Breast epithelium (tissue), 4 donors: ENCODE measurements at places on chromosomes 1 and 21.

DNA sequence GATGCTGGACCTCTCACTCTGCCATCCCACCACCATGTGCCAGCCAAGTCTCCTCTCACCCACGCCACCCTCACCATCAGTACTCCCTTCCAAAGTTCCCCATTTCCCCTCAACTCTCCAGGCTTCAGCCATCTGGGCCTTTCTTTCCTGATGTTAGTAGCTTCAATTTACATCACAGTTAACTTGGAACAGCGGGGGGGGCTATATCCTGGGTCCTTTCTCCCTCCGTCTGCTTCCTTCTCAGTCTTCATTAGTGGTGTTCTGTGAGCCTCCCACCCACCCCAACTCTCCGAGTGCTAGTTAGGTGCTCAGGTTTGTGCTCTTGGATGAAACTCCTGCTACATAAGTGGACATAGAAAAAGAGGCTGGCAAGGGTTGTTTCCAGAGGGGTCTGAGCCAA lies 31.9 kb downstream of the KCNC4 start:
- H3K27ac ChIP-seq, result no peak overlapping the region
- DNase-seq, result no peak
- no peaks in the 10 kb centered on the region for H3K27me3 ChIP-seq
- no peaks in the 10 kb centered on the region for H3K36me3 ChIP-seq

- peak overlapping the region; percentile 8 for H3K4me3 ChIP-seq
- H3K27me3 ChIP-seq, result no peaks in the 10 kb centered on the region
- peaks cover 5% of the 10 kb centered on the region for H3K4me1 ChIP-seq
- peak overlapping the region; percentile 93 for H3K27ac ChIP-seq
- peak; percentile 77 for DNase-seq
These were observed 130.5 kb downstream of the TOMM20 start for GRCh38 chr1:234997896-234998741.

DNA sequence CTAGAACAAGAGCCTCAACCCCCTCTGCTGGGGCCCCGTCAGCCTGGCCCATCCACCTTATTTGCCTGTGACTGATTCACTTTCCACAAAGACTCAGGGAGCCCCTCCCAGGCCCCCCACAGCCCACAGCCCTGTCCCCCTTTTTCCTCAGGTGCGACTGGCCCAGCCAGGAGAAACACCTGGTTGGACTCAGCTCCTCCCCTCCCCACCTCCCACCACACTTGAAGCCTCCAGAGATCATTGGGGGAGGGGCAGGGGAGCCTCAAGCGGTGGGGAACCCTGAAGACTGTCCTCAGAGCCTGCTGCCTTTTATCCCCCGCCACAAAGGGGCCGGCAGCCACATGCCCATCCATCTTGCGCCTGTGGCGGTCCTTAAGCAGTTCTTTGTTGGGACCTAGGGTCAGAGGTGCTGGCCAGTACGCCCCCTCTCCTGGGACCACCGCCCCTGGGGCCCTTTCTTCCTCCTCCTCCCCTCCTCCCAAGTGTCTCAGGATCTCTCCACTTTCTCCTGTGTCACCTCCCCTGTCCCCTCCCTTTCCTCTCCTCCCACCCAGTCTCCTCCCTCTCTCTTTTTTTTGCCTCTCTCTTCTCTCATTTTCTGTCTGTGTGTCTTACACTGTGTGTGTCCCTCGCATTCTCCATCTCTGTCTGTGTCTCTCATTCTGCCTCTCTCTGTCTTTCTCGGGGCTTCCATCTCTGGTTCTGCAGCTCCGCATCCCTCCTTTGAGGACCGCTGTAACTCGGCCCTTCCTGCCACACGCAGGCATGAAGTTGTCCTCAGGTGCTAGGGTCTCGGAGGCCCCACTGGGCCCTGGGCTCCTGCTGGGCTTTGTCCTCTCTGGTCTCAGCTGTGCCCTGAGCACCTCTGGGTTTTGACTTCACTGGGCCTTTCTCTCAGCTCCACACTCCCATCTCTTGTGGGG lies 12.2 kb downstream of the CRABP2 start:
- H3K27me3 ChIP-seq, result no peaks in the 10 kb centered on the region
- peaks cover 21% of the 10 kb centered on the region for H3K4me1 ChIP-seq
- H3K4me3 ChIP-seq, result peak overlapping the region; percentile 9
- peak overlapping the region; percentile 90 for H3K27ac ChIP-seq

GRCh38 chr1:145898756-145899155 lies 11.1 kb downstream of the ITGA10 start:
- no peak overlapping the region for H3K4me3 ChIP-seq
- H3K4me1 ChIP-seq, result peaks cover under 1% of the 10 kb centered on the region
- H3K27ac ChIP-seq, result no peak overlapping the region
- no peaks in the 10 kb centered on the region for H3K36me3 ChIP-seq
- H3K27me3 ChIP-seq, result no peaks in the 10 kb centered on the region

DNA sequence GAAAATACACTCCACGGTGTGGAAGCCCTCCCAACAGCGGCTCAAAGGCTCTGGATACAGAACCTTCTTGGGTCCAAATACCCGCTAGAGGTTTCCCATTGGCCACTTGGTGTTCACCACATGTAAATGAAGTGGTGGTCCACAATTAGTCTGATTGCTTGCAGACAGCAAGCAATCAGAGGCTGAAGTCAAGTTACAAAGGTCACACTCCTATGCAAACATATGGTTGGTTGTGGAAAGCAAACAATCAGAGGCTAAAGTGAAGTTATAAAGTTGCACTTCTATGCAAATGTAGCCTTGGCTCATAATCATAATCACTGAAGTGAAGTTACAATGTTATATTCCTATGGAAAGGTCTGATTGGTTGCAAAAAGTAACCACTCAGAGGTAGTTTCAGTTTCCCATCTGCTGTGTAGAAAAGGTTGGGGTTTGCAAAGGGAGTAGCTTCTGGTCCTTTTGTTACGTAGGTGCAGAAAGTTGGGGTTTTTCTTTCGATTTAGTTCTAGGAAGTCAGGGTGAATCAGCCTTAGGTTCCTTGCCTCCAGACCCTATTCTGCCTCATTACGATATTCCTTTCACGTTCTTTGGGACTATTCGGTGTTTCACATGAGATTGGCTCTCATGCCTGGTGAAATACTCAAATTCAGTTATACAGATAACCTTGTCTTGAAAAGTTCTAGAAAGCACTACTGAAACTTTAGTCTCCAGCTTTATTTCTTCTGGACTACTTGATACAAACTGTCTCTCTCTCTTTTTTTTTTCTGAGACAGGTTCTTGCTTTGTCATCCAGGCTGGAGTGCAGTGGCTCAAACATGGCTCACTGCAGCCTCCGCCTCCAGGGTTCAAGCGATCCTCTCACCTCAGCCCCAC lies 36.7 kb upstream of the MTF2 start:
- peak overlapping the region; percentile 22 for H3K4me3 ChIP-seq
- no peaks in the 10 kb centered on the region for H3K27me3 ChIP-seq
- no peak overlapping the region for H3K27ac ChIP-seq

DNA sequence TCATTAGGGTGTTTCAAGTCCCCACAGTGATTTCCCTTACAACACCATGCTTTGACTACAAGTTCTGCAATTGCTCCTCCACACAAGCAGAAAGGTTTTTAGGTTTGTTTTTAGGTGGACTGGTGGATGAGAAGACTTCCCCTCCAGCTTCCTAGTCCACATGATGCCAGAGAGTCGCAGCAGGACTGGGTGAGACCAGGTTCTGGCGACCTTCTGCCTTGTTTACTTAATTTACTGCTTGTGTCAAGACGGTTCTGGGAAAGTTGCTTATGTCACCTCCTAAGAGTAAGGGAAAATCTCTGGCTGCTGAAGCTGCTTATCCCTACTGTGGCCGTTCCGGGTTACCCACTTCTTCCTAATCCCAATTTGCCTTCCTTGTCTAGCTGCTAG lies 76.4 kb downstream of the GLUL start:
- H3K4me1 ChIP-seq, result no peaks in the 10 kb centered on the region
- no peak overlapping the region for H3K4me3 ChIP-seq
- H3K27ac ChIP-seq, result peak overlapping the region; percentile 74

DNA sequence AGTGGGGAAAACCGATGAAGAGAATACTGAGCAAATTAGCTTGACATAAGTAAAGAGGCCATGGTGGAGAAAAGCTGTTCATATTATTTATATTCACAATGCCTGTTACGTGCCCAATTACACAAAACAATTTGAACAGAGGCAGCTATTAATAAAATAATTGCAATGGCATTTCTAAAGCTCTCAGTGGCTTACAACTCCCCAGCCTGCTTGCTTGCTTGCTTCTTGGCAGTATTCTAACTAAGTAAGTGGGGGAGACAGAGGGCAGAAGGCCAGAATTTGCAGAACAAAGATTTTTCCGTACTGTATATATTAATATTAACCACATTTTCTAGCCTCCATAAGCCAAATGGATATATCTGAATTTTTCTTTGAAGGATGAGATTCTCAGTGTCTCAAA lies 12.9 kb downstream of the PTPN14 start:
- H3K4me1 ChIP-seq, result no peaks in the 10 kb centered on the region
- H3K4me3 ChIP-seq, result no peak overlapping the region
- H3K27ac ChIP-seq, result no peak overlapping the region

DNA sequence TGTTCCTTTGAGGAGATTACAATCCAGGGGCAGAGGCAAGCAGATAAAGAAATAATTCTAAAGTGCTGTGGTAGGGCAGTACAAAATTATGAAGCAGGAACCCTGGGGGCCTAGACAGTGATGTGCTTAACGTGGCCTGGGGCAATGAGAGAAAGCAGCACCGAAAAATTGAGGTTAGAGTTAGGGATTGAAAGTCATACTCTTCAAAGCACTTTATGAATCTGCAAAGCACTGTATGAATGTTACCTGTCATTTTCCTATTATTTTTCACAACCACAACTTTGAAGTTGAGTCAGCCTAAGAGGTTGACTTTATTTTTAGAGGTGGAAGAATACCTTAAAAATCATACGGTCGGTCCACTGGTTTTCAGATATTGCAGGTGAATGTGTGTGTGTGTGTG lies 183.4 kb upstream of the NFIA start:
- no peaks in the 10 kb centered on the region for H3K27me3 ChIP-seq
- H3K27ac ChIP-seq, result no peak overlapping the region
- no peaks in the 10 kb centered on the region for H3K4me1 ChIP-seq
- H3K36me3 ChIP-seq, result no peaks in the 10 kb centered on the region

- H3K4me1 ChIP-seq, result no peaks in the 10 kb centered on the region
- no peaks in the 10 kb centered on the region for H3K36me3 ChIP-seq
- peak overlapping the region; percentile 68 for H3K27ac ChIP-seq
- peak; percentile 83 for DNase-seq
- H3K4me3 ChIP-seq, result peak overlapping the region; percentile 71
- no peaks in the 10 kb centered on the region for H3K27me3 ChIP-seq
These were observed 15.3 kb downstream of the SEMA6C start for GRCh38 chr1:151130987-151131586.

GRCh38 chr1:17400725-17401341 lies 28.8 kb downstream of the PADI6 start:
- no peaks in the 10 kb centered on the region for H3K4me1 ChIP-seq
- H3K27me3 ChIP-seq, result no peaks in the 10 kb centered on the region
- H3K36me3 ChIP-seq, result no peaks in the 10 kb centered on the region
- H3K27ac ChIP-seq, result no peak overlapping the region
- DNase-seq, result no peak

GRCh38 chr21:16072221-16072620 lies 342.4 kb downstream of the USP25 start:
- peak overlapping the region; percentile 53 for H3K4me3 ChIP-seq
- H3K36me3 ChIP-seq, result no peaks in the 10 kb centered on the region
- H3K4me1 ChIP-seq, result peaks cover 4% of the 10 kb centered on the region
- DNase-seq, result no peak
- no peaks in the 10 kb centered on the region for H3K27me3 ChIP-seq
- H3K27ac ChIP-seq, result no peak overlapping the region

- H3K4me3 ChIP-seq, result peak overlapping the region; percentile 15
- H3K27ac ChIP-seq, result peak overlapping the region; percentile 74
- peak; percentile 96 for DNase-seq
- no peaks in the 10 kb centered on the region for H3K27me3 ChIP-seq
- H3K36me3 ChIP-seq, result no peaks in the 10 kb centered on the region
These were observed 21.7 kb downstream of the PDXK start for GRCh38 chr21:43740497-43741156.

- no peaks in the 10 kb centered on the region for H3K36me3 ChIP-seq
- H3K4me1 ChIP-seq, result no peaks in the 10 kb centered on the region
- no peak for DNase-seq
- no peak overlapping the region for H3K27ac ChIP-seq
These were observed 121.6 kb downstream of the SIK1 start for GRCh38 chr21:43305336-43305665.

GRCh38 chr1:229129301-229130027 lies 141.4 kb upstream of the RAB4A start:
- H3K4me3 ChIP-seq, result no peak overlapping the region
- H3K27me3 ChIP-seq, result no peaks in the 10 kb centered on the region
- H3K4me1 ChIP-seq, result no peaks in the 10 kb centered on the region

- no peaks in the 10 kb centered on the region for H3K36me3 ChIP-seq
- peak overlapping the region; percentile 90 for H3K27ac ChIP-seq
- H3K27me3 ChIP-seq, result no peaks in the 10 kb centered on the region
- DNase-seq, result no peak
These were observed 693 bp downstream of the RAB4A start for GRCh38 chr1:229271448-229272159.

DNA sequence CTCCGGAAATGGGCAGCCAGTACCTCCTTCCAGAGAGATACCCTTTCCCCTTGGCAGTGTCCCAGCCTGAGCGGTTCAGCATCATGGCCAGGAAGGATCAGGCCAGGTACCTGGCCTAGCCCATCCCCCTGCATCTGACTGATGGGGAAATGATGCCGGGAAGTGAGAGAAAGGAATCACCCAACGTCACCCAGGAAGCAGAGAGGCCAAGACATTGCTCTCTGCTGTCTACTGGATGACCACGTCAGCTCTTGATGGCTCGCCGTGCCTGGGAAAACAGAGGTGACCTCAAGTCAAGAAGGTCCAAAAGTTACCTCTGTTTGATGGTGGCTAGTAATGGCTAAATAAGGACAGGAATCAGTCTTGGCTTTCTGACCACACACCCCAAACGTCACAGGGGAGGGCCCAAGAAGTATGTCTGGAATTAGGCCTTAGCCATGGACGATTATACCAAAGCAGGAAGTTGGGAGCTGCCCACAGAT lies 79.0 kb downstream of the MRPL37 start:
- DNase-seq, result peak; percentile 80
- peaks cover 16% of the 10 kb centered on the region for H3K4me1 ChIP-seq
- H3K4me3 ChIP-seq, result no peak overlapping the region
- H3K27me3 ChIP-seq, result no peaks in the 10 kb centered on the region
